ENCODE measurements at places on chromosomes 12 and 14. TPM values are rescaled to one million over a fixed set of nuclear protein-coding genes. Genes with fewer than 3 reads are reported as not detected.

DNA sequence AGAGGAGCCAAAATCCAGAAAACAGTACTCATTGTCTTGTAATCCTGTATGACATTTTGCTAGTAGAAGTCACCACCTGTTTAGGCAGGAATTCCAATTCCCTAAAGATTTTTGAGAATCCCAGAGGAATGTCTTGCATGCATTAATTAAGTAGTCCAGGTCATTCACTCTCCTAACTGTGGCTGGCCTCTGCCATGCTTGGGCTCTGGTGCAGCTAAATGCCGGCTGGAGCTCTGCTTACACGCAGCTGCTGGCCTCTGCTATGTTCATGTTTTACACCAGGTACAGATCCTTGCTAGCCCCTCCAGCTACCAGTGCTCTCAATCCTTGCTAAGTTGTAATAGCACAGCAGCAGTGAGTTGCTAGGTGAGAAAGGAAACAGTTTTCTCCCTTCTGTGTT is 16.3 kb upstream of the HIF1A start:
- no peaks in the 10 kb centered on the region for H3K36me3 ChIP-seq
- H3K27me3 ChIP-seq = no peaks in the 10 kb centered on the region
- no peaks in the 10 kb centered on the region for H3K4me1 ChIP-seq
- no peak overlapping the region for H3K27ac ChIP-seq
- H3K4me3 ChIP-seq = no peak overlapping the region
- no peak for DNase-seq

- no peaks in the 10 kb centered on the region for H3K27me3 ChIP-seq
- H3K36me3 ChIP-seq = no peaks in the 10 kb centered on the region
- DNase-seq = no peak
- no peak overlapping the region for H3K4me3 ChIP-seq
- no peaks in the 10 kb centered on the region for H3K4me1 ChIP-seq
- no peak overlapping the region for H3K27ac ChIP-seq
Observed at GRCh38 chr12:101021911-101022388, 188.1 kb downstream of the SLC5A8 start.

GRCh38 chr12:102096855-102097254 is 23.1 kb downstream of the NUP37 start:
- no peaks in the 10 kb centered on the region for H3K36me3 ChIP-seq
- no peaks in the 10 kb centered on the region for H3K4me1 ChIP-seq
- no peak for DNase-seq
- H3K27ac ChIP-seq = no peak overlapping the region

RPGRIP1 gene
- 0.25 TPM for polyA plus RNA-seq

P2RX7 gene
- polyA plus RNA-seq = 2.1 TPM

GRCh38 chr12:51852404-51853137 is 4.1 kb upstream of the FIGNL2 start:
- H3K4me1 ChIP-seq = no peaks in the 10 kb centered on the region
- no peak overlapping the region for H3K27ac ChIP-seq

GPR65 gene
- 0.28 TPM for polyA plus RNA-seq

DNA sequence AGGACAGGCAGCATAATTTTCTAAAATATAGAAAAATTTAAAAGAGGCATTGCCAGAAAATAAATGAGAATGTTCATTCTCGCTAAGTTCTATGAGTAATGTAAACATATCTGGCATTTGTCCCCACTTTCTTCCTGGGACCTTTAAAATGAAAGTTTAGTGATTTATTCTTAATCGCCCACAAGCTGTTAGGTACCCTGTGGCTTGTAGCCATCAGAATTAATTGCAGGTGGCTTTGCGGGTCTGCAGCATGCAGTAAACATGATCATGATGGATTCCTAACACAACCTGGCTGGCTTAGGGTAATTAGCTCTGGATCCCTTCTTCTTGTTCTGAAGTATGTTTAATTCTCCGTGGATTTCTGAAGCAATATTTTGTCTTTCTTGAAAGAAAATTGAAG is 103.5 kb upstream of the FRMD6 start:
- no peaks in the 10 kb centered on the region for H3K27me3 ChIP-seq
- DNase-seq = no peak
- H3K36me3 ChIP-seq = no peaks in the 10 kb centered on the region
- no peak overlapping the region for H3K4me3 ChIP-seq

NPAS3 gene
- 0.28 TPM for polyA plus RNA-seq

CLEC4A gene
- 8.4 TPM for polyA plus RNA-seq

GCH1 gene
- polyA plus RNA-seq = 10.4 TPM

GRCh38 chr14:104001003-104001402 is 58.7 kb upstream of the RD3L start:
- no peak for DNase-seq
- no peaks in the 10 kb centered on the region for H3K4me1 ChIP-seq
- no peak overlapping the region for H3K27ac ChIP-seq
- no peaks in the 10 kb centered on the region for H3K27me3 ChIP-seq
- no peak overlapping the region for H3K4me3 ChIP-seq
- H3K36me3 ChIP-seq = no peaks in the 10 kb centered on the region

Data from aorta (tissue), 5 donors.